Left lung (tissue), 14 donors: ENCODE measurements at places on chromosomes 4 and X. TPM values are rescaled to one million over a fixed set of nuclear protein-coding genes. Genes with fewer than 3 reads are reported as not detected.

- no peak for DNase-seq
- H3K36me3 ChIP-seq, result no peaks in the 10 kb centered on the region
- no peak overlapping the region for H3K27ac ChIP-seq
Measured at GRCh38 chrX:42602566-42602965, 175.4 kb downstream of the PPP1R2C start.

- no peak overlapping the region for H3K4me3 ChIP-seq
- H3K4me1 ChIP-seq, result no peaks in the 10 kb centered on the region
- no peaks in the 10 kb centered on the region for H3K27me3 ChIP-seq
- no peaks in the 10 kb centered on the region for H3K36me3 ChIP-seq
- H3K27ac ChIP-seq, result no peak overlapping the region
Measured at GRCh38 chr4:168584321-168584771, 87.5 kb downstream of the PALLD start.

DNA sequence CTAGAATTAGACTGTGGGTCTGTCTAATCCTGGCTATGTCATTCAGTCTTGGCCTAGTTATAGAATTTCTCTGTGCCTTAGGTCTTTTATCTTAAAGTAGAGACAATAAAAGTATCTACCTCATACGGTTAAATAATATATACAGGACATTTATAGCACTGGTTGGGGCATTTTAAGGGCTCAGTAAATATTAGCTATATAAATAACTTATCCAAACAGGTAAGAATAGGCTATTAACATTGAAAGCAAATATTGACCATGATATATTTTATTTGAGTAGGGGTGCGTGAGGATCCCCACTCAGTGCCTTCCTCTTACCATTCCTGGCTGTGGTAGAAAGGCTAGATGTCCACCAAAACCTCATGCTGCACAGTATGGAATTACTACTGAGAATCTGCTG is 47.4 kb downstream of the HSD17B13 start:
- no peaks in the 10 kb centered on the region for H3K27me3 ChIP-seq
- DNase-seq, result no peak
- no peaks in the 10 kb centered on the region for H3K4me1 ChIP-seq
- H3K27ac ChIP-seq, result no peak overlapping the region
- no peaks in the 10 kb centered on the region for H3K36me3 ChIP-seq
- no peak overlapping the region for H3K4me3 ChIP-seq

DNA sequence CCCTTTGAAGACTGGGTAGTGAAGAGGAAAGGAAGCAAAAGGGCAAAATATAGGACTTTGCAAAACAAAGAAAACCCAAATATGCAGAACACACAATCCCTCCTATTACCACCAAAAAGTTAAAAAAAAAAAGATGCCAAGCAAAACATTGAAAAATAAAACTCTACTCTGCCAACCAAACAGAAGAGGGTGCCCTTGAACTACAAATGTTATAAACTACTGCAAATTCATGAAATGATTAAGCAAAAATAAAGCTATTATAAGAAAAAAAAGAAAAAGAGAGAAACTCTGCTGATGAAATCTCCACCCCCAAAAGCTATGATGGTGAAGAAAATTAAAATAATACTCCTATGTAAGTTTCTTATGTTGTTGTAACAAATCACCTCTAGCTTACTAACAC is 168.5 kb upstream of the STK26 start:
- H3K27ac ChIP-seq, result no peak overlapping the region
- no peaks in the 10 kb centered on the region for H3K36me3 ChIP-seq
- H3K27me3 ChIP-seq, result no peaks in the 10 kb centered on the region
- H3K4me1 ChIP-seq, result no peaks in the 10 kb centered on the region
- no peak overlapping the region for H3K4me3 ChIP-seq

SPANXN4 gene
- total RNA-seq, result not detected

IL15 gene
- total RNA-seq, result 4.8 TPM

SSX4 gene
- not detected for total RNA-seq

DNA sequence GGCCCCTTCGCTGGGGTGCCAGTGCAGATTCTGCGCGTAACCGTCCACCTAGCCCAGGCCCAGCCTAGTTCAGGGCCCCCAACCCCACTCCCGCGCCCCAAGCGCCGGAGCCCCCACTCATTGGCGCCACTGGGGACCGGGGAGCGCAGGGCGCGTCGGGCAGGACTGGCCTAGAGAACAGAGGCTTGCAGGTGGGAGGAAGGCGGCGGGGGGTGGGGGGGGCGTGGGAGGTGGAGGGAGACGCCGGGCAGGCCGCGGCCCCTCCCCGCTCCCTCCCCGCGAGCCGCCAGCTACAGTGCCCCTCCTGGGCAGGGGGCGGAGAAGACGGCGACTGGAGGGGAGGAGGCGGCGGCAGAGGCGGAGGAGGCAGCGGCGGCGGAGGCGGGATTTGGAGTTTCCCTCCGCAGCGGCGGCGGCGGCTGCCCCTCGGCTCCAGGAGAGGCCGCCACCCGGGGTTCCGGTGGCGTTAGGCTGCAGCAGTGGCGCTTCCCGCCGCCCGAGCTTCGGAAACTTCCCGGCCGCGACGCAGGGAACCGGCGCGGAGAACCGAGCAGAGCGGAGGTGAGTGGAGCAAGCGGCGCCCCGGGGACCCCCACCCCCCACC is 4.8 kb upstream of the DUSP9 start:
- no peak for DNase-seq
- peaks cover 75% of the 10 kb centered on the region for H3K27me3 ChIP-seq
- H3K27ac ChIP-seq, result no peak overlapping the region
- peaks cover 2% of the 10 kb centered on the region for H3K4me1 ChIP-seq
- H3K36me3 ChIP-seq, result no peaks in the 10 kb centered on the region
- H3K4me3 ChIP-seq, result no peak overlapping the region

- no peak overlapping the region for H3K27ac ChIP-seq
- no peak for DNase-seq
Measured at GRCh38 chrX:149205081-149205480, 300.0 kb downstream of the IDS start.

- no peaks in the 10 kb centered on the region for H3K36me3 ChIP-seq
- no peak overlapping the region for H3K27ac ChIP-seq
- H3K4me3 ChIP-seq, result no peak overlapping the region
- H3K4me1 ChIP-seq, result no peaks in the 10 kb centered on the region
- no peaks in the 10 kb centered on the region for H3K27me3 ChIP-seq
- DNase-seq, result no peak
Measured at GRCh38 chr4:52943677-52944076, 81.6 kb downstream of the RASL11B start.
